Substantia nigra (tissue), 51 donors: ENCODE measurements at places on chromosomes 2 and 18.

DNA sequence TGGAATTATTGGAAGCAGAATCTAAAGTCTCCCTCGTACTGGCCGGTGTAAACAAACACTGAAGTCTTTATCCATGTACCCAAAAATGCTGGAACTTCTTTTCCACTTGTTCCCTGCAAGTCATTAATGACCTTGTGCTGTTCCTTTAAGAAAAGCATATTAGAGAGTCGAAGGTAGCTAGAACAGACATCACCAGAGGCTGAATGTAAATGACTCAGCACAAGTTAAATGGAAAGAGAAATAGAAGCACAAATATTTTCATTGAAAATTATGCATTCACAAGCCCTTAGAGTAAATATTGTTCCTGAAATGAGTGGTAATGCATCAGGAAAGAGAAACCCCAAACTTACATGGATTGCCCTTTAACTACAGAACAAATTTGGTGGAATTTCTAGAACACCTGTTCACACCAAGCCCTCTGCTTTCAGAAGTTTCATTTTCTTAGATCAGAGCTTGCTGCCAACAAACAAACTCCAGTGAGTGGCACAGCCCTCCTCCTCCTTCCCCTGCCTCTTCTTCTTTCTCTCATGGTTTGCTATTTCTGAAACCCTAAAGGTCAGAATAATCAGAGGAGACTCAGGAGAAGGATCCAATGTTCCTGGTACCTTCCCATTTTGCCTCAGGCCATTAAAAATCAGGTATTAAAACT lies 264.3 kb downstream of the TXNL1 start:
- DNase-seq, result no peak

DNA sequence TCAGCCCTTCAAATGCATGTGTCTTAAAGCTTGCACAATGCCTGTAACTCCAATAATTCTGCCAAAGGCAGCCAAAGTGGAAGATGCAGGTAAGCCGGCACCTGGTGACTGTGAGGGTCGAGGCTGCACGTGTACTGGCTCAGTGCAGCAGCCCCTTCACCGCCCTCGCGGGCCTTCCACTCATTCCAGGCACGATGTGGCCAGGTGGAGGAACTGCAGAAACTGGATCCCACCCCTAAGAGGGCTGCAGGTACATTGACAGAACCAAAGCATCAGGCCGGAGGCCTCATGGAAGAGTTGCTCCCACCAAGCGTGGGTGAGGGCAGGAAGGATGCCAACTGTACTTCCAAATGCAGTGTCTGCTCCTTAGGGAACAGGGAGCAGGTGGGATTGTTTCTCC lies 253.4 kb downstream of the HDAC4 start:
- no peak for DNase-seq

GRCh38 chr18:59728816-59729215 lies 31.6 kb upstream of the CCBE1 start:
- DNase-seq, result no peak

GRCh38 chr2:160294339-160294803 lies 94.3 kb upstream of the ITGB6 start:
- DNase-seq, result no peak

GRCh38 chr2:159106109-159106508 lies 137.7 kb downstream of the TANC1 start:
- no peak for DNase-seq

- no peak for DNase-seq
Measured at GRCh38 chr2:120691410-120691809, 44.3 kb upstream of the GLI2 start.

DNA sequence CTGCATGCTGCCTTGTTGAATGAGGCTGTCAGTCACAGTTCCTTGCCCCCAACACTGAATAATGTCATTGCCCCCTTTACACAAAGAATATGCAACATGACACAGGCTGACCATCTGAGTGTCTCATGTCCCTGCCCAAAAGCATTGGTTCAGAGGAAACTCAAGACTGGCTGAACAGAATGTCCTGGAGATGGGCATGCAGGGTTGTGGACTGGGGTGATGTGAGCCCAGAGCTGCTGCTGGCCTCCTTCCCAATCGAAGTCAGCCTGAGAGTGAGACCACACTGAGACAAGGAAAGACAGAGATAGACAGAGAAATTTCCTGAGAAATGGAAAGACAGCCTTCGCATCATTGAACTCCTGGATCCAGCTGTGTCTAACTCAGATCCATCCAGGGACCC lies 110.1 kb downstream of the PID1 start:
- DNase-seq, result no peak
